ENCODE measurements at places on chromosomes 7 and 10.
A peak's percentile ranks its signal among the peaks of the same experiment; 100 is the strongest.

DNA sequence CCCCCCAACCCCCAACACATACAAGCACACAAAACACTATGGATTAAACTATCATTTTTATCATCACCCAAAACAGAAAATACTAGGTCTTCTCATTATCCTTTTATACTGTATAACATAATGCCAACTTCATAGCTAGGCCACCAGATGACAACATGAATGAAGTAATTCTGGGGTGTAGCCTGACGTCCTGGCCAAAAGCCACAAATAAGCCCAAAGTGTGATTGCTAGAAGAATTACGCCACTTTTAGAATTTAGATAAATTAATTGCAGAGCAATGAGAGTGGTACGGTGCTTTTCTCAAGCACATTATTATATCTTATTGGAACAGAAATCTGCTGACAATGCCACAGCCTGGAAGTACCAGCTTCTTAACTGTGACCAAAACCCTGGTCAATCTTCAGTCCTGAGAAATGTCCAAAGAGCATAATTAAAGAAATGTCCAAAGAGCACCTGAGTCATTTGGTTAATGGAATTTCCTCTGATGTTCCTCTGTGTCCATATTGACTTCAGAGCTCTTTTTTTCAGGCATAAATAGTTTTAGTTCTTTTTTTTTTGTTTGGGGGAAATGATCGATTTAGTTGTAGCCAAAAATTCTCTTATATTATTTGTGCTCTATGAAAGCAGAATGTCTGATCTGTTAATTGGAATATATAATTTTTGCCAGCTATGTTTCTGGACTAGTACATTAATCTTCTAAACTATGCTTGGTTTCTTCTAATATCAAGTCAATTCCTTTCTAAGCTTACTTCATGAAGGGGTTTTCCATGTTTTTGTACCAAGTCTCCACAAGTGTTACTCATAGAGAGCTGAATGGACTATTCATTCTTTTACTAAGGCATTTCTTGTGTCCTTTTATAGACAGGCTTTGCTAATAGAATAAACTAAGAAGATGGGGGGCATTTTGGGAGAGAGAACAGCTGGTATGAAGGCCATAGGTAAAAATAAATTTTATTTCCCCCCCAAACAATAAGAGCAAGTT is 233.4 kb upstream of the SLC26A5 start:
- DNase-seq, result peak; percentile 15

DNA sequence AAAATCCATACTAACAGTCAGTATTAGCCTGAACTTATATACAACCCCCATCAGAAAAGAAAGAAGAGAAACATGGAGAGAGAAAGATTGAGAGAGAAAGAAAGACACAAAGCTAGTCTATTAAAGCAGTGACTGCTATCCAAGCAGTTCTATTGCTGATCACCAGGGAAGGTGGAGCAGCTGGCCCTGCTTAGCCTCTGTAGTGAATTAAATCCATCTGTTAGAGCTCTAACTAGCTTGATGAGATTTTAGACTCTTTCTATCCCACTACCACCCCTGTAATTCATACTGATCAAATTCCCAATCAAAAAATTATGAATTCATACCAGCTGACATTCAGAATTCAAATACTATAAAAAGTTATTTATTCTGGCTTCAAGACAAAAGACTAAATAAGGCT is 486.0 kb upstream of the LRRN3 start:
- no peak for DNase-seq

DNA sequence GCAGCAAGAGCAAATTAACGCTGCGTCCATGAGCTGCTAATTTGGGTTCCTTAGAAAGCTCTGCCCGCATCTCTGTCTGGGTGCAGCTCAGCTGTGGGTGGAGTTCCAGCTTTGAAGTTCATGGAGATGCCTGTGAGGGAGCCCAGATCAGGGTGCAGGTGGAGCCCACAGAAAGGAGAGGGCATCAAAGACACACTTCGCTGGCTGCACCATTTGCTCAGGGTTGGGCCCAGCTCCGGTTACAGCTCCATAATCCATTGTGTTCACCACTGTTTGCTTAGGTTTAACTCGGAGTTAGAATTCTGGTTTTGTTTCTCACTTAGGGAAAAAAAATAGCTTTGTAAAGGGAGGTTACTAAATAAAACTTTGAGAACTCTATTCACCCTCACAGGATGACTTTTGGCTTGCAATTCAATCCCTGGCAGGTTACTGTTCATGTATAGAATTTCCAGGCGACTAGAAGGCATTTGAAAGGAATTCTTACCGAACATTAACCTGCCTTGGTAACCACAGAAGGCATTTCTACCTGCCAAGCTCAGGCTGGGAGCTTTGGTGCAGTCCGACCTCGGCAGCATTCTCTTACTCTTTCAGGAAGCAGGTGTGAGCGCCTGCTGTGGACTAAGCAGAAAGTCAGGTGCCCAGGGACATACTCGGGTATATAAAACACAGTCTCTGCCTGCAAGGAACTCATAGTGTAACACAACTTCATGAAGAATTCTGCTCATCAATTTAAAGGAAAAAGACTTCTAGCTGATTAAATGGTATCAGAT is 179.5 kb upstream of the RNF32 start:
- no peak for DNase-seq

GRCh38 chr7:136891850-136892249 is 23.4 kb downstream of the CHRM2 start:
- DNase-seq, result no peak

- no peak for DNase-seq
Observed at GRCh38 chr10:118369641-118370205, 27.6 kb upstream of the FAM204A start.

GRCh38 chr10:18703521-18703920 is 44.3 kb downstream of the ARL5B start:
- no peak for DNase-seq

- DNase-seq, result no peak
Observed at GRCh38 chr10:9126728-9127127, 1072.2 kb downstream of the GATA3 start.
